A172 (cell line): ENCODE measurements at places on chromosomes 12 and 14.

DNA sequence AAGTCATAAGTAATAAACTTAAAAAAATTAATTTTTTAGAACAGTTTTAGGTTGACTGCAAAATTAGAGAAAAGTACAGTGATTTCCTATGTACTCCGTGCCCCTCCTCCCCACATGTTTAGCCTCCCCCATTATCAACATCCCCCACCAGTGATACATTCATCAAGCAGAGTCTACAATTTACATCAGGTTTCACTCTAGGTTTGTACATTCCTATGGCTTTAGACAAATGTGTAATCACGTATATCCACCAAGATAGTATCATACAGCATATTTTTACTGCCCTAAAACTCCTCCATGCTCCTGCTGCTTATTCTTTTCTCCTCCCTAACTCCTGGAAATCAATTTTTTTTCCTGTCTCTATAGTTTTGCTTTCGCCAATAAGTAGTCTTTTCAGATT, 438.7 kb downstream of the LRFN5 start:
- DNase-seq = no peak

DNA sequence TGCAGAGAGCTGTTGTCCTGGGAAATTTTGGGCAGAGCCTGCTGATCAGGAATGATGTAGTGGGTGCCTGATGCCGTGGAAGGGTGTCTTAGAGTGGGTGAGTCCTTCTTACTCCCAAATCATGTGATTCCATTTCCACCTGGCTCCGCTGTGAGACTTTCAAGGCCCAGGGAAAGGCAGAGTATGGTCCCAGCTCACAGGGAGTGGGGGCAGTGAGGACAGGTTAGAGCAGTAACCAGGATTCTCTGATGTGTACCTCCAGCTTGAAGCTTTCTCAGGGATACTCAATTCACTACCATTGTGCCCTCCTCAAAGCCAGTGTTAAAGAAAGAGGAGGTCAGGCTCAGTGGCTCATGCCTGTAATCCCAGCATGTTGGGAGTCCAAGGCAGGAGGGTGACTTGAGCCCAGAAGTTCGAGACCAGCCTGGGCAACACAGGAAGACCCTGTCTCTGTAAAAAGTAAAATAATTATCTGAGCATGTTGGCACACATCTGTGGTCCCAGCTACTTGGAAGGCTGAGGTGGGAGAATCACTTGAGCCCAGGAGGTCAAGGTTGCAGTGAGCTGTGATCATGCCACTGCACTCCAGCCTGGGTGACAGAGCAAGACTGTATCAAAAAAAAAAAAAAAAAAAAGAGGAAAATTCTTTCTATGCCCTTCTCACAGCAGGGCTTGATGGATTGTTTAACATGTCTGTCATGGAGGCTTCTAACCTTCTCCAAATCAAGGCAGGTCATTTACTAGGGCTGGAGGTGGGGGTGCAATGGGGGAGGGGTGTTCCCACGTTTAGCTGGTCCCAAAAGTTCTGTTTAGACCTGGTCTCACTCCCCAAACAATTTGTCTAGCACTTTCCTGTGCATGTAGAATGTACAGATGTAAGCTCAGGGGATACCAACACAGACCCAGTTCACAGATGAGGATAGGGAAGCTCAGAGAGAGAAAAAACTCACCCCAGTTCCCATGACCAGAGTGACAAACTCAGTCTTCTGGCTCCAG, 12.5 kb upstream of the IQSEC3 start:
- DNase-seq = no peak

- no peak for DNase-seq
Observed at GRCh38 chr12:88435334-88436076, 144.8 kb downstream of the KITLG start.

- no peak for DNase-seq
Observed at GRCh38 chr12:113786107-113786506, 180.0 kb downstream of the RBM19 start.

DNA sequence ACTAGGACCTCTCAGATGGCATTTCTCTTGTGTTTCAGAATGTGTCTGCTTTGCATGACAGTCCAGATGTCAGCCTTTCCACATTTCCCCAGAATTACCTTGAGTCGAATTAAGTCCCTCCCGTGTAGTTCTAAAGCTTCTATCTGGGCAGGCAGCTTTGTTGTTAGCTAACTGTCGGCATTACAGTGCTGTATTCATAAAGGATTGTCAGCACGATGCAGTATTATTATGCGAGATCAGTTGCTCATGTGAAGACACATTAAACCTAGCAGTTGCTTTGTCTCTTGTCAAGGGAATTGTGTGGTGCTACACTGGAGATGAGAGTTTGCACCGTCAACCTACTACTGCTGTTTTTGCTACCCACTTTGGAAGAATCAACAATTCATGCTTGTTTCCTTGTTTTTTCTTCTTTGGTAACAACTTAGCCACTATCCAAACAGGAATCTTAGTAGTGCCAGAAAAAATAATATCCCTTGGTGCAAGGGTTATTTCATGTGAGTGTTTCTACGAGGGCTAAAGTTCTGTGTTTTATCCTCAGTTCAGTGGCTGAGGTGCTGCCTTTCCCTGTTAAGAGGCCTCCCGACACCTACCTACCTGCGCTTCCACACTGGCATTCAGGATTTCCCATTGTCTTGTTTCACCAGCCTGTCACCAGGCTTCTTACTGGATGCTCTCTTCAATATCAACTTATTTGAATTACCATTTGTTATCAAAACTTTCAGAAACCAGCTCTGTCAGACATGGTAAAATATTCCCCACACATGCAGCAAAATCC, 297.9 kb upstream of the G2E3 start:
- DNase-seq = no peak

- DNase-seq = no peak
Observed at GRCh38 chr12:6090803-6091202, 33.7 kb downstream of the VWF start.

DNA sequence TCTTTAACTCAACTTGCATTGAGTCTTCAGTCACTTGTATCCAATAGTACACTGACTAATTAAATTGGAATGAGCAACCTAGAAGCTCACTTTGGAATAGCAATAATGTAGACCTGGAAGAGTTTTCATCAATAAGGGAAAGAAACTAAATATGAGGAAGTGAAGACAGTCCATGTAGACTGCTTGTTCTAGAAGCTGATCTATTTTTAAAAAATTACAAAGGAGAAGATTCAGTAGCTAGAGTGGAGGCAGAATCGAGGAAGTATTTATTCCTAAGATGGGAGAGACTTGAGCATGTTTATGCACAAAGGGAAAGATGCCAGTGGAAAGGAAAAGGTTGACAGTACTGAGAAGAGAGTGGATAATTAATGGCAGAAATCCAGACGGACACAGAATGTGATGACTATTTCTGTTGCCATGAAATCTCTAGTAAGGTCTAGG, 156.3 kb upstream of the PDE3A start:
- no peak for DNase-seq

DNA sequence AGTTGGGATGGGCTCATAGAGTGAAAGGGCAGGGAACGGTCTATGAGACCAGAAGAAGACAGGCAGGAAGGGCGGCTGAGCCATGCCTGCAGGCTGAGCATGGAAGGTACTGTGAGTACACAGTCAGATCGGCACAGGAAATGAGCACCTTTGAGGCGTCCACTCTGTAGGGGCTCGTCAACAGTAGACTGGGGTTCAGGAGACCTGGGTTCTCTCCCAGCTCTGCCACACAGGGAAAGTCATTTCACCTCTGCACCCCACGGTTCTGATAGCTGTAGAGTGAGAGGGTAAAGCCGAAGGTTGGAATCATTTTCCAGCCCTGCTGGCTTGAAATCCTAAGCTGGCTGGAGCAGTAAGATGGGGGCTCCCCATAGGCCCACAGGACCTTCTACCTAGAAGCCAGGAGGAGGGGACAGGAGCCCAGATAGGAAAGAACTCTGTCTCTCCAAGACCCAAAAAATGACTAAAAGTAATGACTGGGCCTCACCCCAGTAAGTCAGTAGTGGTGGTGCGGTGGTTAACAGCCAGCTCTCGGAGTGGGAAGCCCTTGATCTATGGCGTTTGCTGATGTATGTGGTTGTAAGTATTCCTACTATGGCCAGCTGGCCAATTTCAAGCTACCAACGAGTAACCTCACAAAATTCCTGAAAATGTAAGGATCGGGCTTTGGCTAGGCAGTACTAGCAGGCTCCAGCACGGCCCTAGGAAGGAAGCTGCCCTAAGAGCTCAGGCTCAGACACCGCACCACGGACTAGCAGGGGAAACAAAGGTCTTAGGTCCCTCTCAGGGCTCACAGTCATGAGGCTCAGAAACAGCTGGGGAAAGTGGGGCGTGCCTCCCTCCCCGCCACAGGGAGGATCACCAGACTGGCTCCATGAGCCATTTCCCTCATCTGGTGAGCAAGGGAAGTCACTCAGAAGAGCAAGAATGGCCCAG, 10.3 kb upstream of the CD27 start:
- DNase-seq = no peak

DNA sequence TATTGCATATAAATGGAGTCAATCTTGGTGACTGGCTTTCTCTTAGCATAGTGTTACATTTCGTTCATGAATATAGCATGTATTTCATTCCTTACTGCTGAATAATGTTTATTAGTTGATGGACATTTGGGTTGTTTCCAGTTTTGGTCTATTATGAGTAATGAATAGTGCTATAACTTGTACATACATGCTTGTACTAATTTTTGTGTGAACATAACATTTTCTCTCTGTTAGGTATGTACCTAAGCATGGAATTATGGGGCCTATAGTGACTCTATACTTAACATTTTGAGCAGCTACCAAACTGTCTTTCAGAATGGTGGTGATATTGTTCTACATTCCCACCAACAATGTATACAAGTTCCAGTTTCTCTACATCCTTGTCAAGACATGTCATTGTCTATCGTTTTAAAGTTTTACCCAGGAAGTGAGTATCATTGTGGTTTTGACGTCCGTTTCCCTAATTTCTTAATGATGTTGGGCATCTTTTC, 23.1 kb downstream of the ATP2A2 start:
- DNase-seq = no peak

- peak; percentile 64 for DNase-seq
Observed at GRCh38 chr14:64708148-64709004, 4.2 kb downstream of the PLEKHG3 start.

GRCh38 chr12:92558806-92559205, 144.0 kb upstream of the PLEKHG7 start:
- peak; percentile 19 for DNase-seq

DNA sequence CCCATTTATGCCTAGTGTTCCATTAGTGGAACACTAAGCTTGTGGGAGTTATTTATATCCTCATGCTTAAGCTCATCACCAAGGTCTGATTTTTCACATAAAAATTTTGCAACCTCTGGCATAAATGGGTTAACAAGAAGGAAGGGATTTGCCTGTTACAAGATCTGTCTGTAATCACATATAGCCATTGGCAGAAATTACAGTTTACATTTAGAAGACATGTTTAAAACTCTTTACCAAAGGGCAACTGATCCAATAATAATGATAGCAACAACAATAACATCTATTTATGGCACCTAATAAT, 422.9 kb downstream of the ZFP36L1 start:
- DNase-seq = no peak

GRCh38 chr12:54390668-54391551, 6.4 kb upstream of the ZNF385A start:
- no peak for DNase-seq
